NK-92 treated with Interleukin-12 subunit alpha and Interleukin-12 subunit beta, amount 100 ng/mL, for 24 hours (cell line): ENCODE measurements at places on chromosomes 12 and 14.

DNA sequence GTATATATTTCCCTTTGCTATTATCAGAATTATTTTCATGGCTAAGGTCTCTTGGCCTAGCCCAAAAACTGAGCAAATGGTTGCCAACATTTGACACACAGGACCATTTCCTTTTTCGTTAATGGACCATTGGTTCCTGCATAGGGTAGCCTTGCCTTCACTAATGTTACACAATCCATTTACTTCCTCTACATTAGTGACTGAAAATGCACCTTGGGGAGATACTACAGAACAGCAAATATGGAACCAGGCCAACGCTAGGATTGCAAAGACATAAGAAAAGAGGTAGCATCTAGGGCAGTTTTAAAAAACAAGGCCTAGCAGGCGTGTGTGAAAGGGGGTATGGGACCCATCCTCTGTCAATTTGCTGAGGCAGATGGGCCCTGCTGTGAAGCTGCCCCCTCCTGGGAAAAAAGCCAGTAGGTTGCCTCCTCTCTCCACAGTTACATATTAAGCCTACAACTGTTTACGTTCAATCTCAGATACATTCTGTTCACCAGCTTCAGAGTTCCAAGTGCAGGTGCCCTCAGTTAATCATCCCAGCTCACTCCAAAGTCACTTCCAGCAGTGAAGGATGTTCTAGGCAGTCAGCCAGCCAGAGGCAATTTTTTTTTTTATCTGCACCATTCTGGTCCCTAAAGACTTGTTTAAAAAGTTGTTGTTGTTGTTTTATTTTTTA, 15.0 kb downstream of the AQP6 start:
- DNase-seq: no peak

- no peak for DNase-seq
Observed at GRCh38 chr14:53380052-53380866, 227.1 kb upstream of the DDHD1 start.

GRCh38 chr12:93315385-93315906, 62.3 kb upstream of the NUDT4 start:
- no peak for DNase-seq

- no peak for DNase-seq
Observed at GRCh38 chr14:90287791-90288190, 31.4 kb downstream of the PSMC1 start.

- no peak for DNase-seq
Observed at GRCh38 chr12:2124466-2125023, 71.8 kb downstream of the CACNA1C start.

DNA sequence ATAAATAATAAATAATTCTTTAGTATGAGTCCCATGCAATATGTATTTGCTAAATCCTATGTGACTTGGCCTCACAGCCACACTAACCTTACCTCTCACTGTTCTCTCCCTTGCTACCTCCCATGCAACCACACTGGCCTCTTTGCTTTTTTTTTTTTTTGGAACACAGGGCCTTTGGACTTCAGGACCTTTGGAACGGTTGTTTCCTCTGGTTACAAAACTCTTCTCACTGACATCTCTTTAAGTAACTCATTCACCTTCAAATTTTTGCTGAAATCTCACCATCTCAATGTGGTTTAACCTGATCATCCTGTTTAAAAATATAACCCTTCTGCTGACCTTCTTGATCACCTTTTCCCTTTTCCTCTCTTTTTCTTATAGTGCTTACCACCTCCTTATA, 194.0 kb downstream of the SSPN start:
- no peak for DNase-seq

- DNase-seq: no peak
Observed at GRCh38 chr12:8956772-8957171, 7.3 kb upstream of the M6PR start.

DNA sequence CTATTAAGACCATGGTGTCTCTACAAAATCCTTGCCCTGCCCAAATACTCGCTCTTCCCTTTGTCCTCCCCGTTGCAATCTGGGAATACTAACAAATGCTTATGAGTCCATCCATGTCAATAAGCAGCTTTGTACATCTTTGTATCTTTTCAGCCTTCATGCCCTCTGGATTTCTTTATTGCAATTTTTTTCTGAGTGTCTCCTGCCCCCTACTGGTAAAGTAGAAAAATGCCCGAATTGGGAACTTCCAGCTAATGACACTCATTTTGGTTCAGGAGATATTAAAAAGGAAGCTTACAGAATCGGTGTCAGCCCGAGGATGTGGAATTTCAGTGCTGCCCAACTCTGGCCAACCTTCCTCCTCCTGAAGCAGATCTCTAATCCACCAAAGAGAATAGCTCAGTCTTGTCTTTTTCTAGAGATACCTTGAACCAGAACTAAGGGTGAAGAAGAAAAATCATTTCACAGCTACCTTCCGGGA, 46.0 kb downstream of the SH2B3 start:
- no peak for DNase-seq

- DNase-seq: no peak
Observed at GRCh38 chr12:57518920-57519795, 1.2 kb downstream of the DDIT3 start.

DNA sequence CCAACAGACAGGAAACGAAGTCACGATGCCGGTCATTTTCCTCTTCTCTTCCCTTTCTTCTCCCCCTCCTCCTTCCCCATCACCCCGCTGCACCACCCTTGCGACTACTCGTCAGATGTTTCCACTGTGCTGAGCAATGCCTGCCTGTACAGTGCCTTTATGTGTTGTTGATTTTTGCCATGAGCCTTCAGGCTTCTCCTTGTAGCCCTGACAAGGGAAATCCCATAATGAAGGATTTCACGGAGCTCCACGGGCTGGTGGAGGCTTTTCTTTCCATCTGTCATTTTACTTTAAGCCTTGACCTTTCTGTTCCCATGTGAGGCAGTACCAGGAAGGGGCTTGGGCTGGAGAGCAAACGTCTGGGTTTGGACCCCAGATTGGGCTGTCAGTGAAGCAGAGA, 28.7 kb upstream of the CCND2 start:
- no peak for DNase-seq

DNA sequence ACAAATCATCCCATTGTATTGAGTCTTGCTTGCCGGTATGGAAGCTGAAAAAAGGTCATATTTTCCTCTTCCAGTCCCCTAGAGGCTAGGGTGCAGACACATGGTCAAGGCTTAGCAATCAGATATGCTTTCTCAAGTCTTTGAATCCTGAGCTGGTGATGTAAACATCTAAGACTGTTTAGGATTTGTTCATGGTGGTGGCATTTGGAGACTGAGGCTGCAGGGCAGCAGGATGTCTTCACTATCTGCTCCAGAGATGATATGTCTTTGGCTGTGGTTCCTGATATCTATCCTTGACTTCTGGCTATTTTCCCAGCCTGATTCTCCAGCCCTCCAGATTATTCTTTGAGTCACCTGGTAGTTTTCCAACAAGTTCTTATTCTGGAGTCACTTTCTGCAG, 50.5 kb upstream of the DACT1 start:
- no peak for DNase-seq

- DNase-seq: no peak
Observed at GRCh38 chr12:2319136-2319535, 266.3 kb downstream of the CACNA1C start.

DNA sequence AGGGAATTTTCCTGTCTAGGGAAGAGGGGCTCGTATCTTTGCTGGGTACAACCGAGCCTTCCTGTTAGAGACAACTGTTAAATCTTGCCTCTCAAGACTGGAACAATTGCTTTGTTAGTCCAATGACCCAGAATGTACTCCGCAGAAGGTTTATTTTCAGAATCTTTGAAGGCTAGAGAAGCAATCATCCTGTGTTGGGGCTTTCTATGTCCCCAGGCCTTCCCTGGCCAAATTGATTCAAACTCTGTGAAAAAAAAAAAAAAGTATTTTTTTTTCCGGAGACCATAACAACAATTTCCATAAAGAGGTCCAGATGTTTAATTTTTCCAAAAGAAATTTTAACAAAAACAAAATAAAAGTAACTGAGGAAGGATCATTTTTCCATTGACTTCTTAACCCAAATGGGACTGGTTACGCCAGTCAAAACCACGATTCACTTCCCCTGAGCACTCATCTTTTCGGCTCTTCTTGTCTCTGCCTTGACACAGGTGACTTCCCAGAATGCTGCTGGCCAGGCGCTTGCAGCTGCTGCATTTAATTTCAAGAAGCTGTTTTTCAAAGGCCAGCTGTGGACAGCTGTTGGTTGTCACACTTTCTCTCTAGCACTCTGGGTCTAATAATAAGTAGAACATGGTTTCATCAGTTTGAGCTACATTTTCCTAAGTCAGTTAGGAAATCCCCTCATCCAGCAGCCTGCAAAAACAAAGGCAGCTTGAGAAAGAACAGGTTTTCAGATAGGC, 81.6 kb upstream of the MANSC4 start:
- no peak for DNase-seq

DNA sequence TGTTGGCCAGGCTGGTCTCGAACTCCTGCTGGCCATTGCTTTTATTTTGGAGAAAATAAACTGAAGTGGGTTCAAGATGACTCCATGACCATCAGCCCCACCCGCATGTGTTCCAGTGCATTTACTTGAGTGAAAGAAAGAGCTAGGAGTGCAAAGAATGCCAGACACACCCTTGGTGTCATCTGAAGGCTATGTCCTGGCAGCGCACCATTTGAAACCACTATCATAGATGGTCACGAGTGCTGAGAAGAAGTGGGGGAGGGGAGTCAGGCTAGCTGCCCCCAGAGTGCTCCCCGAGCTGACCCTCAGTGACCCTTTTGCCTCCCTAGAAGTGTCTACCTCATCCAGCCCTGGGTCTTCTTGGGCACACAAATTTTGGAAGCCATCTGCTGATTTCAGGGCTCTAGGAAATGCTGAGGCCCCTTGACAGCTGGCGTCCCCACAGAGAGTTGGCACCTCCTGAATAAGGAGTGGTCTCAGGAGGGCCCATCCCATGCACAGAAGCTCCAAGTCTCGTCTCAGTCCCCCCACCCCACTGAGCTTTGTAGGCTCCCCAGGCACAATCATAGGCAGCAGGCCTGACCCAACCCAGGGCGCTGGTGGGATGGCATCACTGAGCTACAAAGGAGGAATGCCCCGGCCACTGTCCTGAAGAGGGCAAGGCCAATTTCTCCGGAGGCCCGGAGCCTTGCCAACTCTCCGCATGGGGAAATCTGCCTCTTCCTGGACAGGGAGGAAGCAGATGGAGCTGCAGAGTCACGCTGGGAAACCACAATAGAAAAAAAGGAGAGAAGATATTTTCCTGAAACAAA, 28.0 kb downstream of the PXN start:
- DNase-seq: no peak

DNA sequence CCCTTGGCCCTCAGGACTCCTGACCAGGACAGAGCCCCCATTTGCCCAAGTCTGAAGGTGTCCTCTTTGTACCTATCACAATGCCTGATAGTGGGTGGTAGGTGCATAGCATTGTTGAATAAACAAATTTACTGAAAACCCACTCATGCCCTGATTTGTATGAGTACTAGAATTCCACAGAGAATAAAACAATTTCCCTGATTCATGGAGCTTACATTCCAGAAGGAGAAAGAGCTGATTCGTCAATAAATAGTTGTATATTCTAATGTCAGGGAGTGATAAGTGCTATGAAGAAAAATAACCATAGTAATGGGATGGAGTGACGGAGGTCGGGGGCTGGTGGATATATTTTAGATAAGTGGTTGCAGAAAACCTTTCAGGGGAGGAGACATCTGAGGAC, 117.0 kb downstream of the SRGAP1 start:
- no peak for DNase-seq

- no peak for DNase-seq
Observed at GRCh38 chr14:61192989-61193388, 88.1 kb downstream of the TMEM30B start.

GRCh38 chr12:79673354-79673753, 17.4 kb downstream of the PAWR start:
- no peak for DNase-seq

GRCh38 chr12:15584366-15585041, 204.7 kb downstream of the EPS8 start:
- no peak for DNase-seq

DNA sequence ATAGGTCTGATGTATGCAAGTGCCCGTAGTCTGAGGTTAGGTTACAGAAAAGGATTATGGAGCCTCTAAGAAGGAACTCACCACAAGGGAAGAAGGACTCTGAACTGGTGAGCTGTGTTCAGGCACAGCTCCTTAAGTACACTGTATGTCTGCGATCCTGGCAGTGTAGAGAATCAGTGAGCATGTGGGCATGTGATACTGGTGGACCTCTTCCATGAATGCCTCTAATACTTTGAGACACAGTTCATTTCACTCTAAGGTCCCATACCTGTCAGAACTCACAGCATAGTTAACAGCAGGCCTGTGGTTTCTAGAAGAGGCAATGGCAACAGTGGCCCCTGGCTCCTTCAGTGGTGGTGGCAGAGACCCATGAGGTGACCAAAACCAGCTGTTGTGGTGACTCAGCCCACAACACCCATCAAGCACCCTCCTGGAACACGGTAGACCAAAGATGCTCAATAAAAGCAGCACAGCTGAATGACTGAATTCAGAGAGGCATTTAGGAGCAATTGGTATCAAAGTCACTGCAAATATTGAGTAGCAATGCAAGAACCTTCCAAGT, 6.9 kb upstream of the OR6J1 start:
- peak; percentile 72 for DNase-seq

GRCh38 chr12:112998987-112999767, 20.9 kb downstream of the OAS2 start:
- DNase-seq: no peak

- no peak for DNase-seq
Observed at GRCh38 chr12:89892436-89892835, 183.8 kb upstream of the ATP2B1 start.

DNA sequence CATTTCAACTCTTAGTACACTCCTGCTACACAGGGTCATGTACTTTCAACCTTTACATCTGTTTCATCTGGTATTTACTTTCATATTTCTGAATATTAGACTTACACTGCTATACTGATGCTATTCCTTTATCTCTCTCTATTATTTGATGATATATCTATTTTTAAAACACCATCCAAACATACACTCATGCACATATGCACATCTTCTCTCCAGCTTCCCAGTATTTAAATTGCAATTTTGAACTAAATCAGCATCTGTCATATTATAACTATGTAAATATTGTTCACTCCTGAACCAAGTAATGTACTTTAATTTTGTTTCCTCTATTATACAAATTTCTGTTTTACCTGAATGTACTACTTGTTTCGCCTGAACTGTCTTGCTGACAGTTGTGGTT, 293.6 kb upstream of the FLRT2 start:
- no peak for DNase-seq

DNA sequence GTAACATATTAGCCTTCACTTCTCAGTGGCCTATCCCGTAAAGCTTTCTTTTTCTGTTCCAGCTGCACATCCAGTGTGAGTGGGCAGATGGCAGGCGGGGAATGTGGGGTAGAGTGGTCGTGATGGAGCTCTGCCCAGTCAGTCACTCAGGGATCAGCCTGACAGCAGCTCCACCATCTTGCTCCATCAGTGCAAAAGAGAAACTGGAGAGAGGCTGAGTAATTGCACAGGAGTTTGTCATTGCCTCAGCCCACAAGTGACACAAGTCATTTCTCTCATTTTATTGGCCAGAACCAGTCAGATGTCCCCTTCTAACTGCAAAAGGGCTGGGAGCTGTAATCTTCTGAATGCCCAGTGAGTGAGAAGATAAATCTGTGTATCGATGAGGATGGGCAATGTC, 66.5 kb downstream of the ATP23 start:
- DNase-seq: no peak

- no peak for DNase-seq
Observed at GRCh38 chr14:32710231-32710671, 228.4 kb upstream of the NPAS3 start.

GRCh38 chr12:10385166-10385613, 4.7 kb downstream of the KLRK1 start:
- no peak for DNase-seq
